ENCODE measurements at places on chromosomes 1 and 21.

GRCh38 chr1:37509181-37509580 is 5.4 kb downstream of the MEAF6 start:
- no peak for DNase-seq

DNA sequence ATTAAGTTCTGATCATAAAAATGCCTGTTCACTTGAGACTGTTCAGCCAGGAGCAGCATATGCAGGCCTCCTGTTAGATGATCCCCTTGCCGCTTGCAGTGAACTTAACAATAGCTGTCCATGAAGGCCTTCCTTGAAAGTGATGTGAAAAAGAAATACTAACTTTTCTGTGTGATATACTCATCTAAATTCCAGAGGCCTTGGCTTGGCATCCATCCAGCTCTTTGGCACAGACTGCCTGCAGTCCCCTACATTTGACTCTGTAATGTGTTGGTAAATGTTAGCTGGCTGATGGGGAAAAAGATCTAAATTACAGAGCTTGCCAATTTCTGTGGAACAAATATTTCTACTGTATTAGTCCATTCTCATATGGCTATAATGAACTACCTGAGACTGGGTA is 73.7 kb downstream of the KCNK2 start:
- no peak for DNase-seq

DNA sequence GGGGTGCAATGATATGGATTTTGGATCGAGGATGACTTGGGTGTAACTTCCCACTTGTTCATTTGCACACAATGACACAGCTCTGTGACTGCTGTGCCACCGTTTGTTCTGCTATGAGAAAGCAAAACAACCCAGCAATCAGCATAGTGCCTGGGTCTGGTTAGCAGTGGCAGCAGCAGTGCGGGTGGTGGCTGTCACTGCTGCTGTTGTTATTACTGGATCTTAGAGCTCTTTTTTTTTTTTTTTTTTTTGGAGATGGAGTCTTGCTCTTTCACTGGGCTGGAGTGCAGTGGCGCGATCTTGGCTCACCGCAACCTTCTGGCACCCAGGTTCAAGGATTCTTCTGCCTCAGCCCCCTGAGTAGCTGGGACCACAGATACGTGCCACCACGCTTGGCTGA is 56.9 kb downstream of the TBCE start:
- peak; percentile 48 for DNase-seq

DNA sequence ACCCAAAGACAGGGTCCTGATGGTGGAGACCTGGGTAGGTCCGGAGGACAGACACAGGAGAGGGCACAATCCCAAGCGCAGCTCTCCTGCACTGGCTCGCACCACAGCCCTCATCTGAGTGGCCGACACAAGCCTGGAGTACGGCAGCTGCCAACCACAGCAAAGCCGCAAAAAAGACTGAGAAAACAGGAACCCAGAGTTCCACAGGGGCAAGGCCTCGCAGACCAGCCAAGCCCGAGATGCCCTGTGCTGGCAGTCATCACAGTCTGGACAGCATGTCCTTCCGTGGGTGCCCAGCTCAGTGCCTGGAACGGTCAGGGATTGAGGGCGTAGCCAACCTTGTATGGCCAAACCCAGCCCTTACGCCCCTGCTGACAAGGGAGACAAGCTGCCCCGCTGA is 11.4 kb downstream of the ZBTB48 start:
- DNase-seq: no peak

DNA sequence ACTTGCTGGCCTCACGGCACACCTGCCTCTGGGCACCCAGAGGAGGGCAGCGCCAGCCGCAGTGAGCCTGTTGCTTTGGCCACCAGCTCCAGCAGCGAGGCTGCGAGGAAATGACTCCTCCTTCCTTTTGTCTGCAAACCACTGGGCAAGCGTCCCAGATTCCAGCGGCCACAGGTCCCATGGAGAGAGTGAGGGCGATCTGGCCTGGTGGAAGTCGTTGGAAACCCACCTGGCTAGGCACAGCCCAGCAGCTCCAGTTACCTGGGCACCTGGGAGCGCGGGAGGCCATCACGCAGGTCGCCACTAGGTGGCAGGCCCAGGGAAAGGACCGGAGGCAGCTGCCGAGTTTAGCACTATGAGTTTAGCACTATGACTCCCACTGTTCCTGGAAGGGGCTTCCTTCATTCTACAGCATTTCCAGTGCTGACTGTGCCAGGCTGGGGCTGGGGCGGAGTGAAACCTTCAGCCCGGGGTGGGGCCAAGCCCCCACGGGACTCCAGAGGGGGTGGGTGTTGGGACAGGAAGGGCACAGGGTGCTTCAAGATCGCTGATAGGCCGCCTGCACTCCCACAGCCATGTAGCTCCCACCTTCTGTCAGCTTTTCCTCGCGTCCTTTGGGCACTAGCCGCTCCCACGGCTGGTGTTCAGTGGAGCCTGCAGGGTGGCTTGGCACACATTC is 1.1 kb upstream of the ESPN start:
- DNase-seq: no peak
